ENCODE measurements at places on chromosomes 6 and 20. TPM values are rescaled to one million over a fixed set of nuclear protein-coding genes. Genes with fewer than 3 reads are reported as not detected.

The CAGE1 gene
- 0.33 TPM for total RNA-seq

The MAPK13 gene
- total RNA-seq = 2.3 TPM

The ID1 gene
- 62.3 TPM for total RNA-seq

The C20orf141 gene
- total RNA-seq = not detected

The CD24 gene
- 4.5 TPM for total RNA-seq

The SLC12A5 gene
- total RNA-seq = not detected

The HSP90AB1 gene
- total RNA-seq = 832 TPM

All from fibroblast of the aortic adventitia (primary cell).